ENCODE measurements at places on chromosomes 2 and 18.

DNA sequence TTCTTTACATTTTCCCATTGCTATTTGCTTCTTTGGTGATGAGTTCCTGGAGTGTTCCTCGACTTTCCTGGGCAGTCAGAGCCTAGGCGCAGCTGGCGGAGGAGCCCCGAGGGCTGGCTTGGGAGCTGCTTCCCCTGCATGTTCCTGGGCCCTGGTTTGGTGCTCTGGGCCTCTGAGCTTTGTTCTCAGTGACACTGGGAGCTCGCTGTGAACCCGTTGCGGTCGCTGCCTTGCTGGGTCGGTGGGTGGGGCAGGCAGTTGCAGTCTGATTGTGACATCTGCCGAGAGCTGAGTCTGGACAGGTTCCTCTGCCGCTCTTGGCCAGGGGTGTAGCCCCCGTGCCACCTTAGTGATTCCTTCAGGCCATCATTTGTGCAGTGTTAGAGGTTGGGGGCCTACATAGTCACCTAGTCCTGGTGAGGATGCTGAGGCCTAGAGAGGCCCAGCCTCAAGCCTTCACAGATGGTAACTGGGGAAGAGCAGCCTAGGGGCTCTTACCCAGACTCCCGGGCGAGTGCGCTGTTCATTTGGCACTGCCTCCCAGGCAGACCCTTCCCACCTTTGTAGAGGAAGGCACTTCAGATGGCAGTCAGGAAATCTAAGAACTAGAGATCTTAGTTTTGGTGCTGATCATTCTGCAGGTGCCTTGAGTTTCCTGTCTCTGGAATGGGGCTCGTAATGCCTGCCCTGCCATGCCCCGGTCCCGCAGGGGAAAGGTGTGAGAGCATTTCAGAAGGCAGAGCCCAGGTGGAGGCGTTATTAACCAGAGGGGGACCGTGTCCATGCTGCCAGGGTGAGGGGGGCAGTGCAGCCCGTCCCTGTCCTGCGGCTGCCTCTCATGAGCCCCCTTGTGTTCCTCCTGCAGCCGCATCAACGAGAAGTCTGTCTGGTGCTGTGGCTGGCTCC lies 8.4 kb downstream of the ASB1 start:
- no peak for DNase-seq

GRCh38 chr18:3177902-3178687 lies 41.7 kb downstream of the MYOM1 start:
- peak; percentile 10 for DNase-seq

GRCh38 chr2:183049420-183049819 lies 11.2 kb upstream of the NCKAP1 start:
- DNase-seq, result no peak

GRCh38 chr2:224922142-224922727 lies 120.0 kb downstream of the DOCK10 start:
- DNase-seq, result no peak

DNA sequence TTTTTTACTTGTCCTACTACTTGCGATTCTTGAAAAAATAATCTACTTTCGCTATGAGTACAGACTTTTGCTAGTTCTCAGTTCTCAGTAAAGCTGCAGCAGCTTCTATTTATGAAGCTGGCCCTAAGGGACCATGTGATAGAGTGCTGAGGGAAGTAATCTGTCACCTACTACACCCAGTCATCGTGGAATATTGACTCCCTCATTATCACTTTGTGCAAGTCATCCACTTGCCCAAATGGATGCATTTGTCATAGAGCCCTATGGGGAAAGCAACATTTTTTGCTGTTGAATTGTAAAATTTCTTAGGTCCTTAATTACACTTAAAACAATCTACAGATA lies 1919.8 kb downstream of the SUCLG1 start:
- no peak for DNase-seq

DNA sequence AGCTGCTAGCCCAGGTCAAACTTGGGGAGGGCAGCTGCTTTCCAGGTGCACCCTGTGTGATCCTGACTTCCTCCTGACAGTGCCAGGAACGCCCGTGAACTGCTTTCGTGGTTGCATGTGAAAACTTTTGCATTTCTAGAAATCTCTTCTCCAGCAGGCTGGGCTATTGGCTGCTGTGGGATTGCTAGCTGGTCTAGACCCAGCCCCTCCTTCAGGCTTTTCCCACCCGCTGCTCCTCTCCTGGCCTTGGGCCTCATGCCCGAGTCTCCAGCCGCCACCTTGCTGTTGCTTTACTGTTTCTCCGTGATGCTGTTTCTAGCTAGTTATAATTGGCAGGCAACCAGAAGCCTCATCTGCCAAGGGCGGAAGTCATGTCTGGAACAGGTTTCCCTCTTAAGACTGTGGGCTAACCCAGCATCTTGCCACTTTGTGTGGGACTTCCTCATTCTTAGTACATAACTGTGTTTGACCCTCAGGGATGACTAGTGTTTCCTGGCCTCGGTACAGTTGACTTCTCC lies 27.0 kb upstream of the MGAT4A start:
- peak; percentile 53 for DNase-seq

- no peak for DNase-seq
These were observed 43.0 kb upstream of the KCNF1 start for GRCh38 chr2:10868465-10869314.

DNA sequence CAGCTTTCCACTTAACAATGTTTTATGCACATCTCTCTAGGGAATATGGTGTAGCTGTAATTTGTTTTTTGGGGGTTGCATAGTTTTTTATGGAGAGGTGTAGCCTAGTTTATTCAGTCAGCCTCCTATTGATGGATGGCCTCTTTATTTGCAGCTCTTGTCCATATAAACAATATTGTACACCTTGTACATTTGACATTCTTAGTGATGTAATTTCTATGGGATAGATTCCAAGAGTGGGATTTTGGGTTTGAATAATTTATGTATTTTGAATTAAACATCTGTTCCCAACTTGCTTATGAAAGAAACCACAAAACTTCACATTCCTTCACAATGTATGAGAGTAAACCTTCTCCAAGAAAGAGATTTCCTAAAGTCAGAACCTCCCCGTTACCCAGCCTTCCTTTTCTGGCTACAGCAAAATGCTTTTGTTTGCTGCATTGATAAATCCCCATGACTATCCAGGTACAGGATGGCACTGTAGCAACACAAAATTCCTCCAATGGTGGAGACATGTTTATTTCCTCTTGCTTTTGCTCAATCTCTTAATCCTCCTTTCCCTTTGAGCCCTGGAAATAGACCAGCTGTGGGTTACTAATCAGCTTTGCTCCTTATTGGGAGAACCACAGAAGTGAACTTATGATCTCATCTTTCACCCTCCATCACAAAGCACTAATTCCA lies 58.4 kb upstream of the GALR1 start:
- DNase-seq, result no peak

DNA sequence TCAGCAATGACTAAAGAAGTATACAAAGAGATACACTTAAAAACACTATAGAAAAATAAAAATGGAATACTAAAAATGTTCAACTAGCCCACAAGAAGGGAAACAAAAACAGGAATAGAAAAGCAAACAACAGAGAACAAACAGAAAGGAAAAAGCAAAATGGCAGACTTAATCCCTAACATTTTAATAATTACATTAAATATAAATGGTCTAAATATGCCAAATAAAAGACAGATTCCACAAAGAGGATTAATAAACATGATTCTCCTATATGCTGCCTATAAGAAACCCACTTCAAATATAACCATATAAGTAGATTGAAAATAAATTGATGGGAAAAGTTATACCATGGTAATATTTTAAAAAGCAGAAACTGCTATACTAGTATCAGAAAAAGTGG lies 83.5 kb upstream of the GPR45 start:
- no peak for DNase-seq

- no peak for DNase-seq
These were observed 232.2 kb downstream of the THSD7B start for GRCh38 chr2:136997557-136997956.

DNA sequence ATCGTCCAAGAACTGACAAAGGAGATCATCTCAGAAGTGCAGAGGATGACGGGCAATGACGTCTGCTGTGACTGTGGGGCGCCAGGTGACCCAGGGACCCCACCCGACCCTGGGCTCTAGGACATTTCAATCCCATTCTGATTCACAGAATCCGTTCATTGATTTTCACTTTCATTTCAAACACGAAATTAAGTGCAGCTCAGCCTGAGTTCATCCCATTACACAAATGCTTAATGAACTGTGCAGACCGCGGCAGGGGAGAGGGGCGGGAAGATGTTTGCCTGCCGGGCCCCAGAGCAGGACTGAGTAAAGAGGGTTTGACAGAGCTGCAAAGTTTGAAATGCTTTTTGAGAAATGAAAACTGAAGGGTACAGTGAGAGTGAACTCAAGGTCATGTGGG lies 67.1 kb downstream of the ITGB1BP1 start:
- DNase-seq, result no peak

- no peak for DNase-seq
These were observed 34.8 kb downstream of the RRM2 start for GRCh38 chr2:10157293-10157692.

DNA sequence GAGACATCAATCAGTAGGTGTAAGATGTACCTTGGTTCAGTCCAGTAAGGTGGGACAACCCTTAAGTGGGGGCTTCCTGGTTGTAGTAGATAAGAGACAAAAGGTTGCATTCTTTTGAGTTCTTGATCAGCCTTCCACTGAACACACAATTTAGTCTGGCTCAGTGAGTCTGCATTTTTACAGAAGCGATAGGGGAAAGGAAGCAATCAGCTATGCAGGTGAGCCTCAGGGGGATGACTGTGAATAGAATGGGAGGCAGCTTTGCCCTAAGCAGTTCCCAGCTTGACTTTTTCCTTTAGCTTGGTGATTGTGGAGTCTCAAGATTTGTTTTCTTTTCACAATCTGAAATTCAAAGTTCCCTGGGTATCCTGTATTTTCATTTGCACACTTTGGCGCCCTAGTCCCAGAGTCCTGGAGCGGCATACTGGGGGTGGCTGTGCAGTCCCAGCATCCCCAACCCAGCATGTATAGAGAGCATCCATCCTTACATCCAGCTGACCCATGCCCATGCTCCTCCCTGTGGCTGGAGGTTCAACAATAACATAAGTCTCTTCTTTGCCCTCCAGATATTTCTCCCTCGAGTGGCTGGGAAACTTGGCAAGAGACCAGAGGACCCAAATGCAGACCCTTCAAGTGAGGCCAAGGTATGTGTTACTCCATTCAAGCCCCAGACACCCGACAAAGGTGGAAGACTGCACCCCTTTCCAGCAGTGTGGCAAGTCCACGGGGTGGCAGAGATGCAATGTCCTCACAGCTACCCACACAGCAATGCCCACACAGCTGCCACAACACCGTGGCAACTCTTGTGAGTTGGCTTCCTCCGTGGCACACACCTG lies 20.1 kb upstream of the PRLH start:
- no peak for DNase-seq

DNA sequence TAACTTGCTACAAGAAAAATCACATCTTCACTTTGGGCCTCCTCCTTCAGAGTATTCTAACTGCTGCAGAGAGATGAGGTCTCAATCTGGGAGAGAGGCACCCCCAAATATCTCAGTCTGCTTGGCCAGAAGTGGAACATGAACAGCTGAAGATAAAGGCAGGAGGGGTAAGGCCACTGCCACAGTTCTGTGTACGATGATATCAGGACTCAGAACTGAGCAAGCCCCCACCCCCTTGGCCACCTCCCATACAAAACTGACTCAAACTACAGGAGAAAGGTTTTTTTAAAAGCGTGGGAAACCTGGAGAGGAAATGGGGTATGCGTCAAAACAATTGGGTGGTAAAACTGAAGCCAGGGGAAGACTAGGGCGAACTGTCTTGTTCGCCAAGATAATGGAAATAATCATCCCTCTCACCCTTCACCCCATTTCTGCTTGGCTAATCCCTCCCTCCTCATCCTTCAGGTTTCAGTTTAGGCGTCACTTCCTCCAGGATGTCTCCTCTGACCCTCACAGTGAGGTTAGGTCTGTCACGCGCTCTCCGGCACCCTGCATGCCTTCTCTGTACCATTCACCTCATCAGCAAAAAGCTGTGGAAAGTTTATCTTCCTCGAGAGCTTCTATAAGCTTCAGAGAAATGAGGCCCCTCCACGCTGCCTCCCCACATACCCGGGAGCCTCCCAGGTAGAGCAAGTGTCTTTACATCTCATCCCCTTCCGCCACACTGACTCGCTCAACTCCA lies 64.4 kb downstream of the SFXN5 start:
- DNase-seq, result no peak

DNA sequence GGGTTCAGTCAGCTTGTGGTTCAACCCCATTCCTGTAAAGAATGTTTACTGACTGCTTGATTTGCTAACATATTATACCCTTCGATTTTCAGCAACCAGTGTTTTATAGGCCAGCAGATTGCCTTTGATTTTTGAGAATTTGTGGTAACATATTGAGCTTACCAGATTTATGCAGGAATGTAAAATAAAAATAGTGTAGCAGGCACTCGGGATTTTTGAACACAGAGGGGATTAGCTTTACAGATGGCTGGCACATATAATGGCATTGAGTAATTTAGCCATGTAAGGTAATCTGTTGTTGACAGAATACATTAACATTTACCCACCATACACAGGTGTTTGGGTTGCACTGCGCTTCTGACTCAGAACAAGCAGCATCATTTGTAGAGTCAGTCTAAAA lies 354.0 kb downstream of the LRRTM1 start:
- no peak for DNase-seq

DNA sequence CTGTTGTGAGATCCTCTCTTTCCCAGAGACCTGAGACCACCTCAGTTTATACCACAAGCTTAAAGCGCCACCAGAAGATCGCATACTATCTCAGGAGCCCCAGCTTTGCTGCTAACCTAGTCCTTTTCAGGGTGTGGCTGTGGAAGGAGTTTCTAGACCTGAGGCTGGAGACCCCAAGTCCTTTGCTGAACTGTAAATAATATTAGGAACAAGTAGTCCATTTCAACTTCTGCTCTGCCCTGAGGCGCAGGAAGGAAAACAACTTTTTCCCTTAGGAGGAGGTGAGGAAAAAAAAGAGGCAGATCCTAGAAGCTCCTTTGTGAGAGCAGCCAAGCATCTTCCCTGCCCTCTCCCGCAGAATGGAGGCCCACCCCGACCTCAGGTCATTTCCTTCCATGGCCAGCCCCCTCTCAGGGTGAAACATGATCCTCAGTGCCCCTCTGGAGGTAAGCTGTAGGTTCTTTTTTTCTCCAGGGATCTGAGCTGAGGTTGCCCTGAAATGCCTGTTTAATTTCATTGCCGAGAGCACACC lies 122.8 kb upstream of the LGALSL start:
- DNase-seq, result no peak

- peak; percentile 36 for DNase-seq
These were observed 667 bp downstream of the REEP1 start for GRCh38 chr2:86336675-86337243.

DNA sequence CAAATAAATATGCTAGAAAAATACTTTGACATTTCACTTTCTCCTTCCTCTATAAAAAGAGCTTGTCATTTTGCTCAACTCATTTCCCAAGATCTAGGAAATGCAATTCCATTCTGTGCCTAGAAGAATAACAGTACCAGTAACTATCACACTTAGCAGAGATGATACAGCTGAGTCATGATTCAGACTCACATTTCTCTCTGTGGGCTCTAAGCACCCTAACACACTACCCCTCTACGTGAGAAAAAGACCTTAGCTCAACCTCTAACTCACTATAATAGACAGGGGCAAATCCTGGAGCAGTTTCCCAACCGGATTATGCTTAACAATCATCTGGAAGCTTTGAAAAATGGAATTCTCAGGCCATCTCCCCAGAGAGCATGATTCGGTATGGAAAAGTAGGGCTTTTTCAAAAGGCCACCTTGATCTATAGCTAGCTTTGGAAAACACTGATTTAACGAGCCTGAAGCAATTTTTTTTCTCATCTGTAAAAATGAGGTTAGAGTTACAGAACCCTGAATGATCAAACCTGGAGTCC lies 1312.3 kb upstream of the PIK3C3 start:
- DNase-seq, result no peak
